ENCODE measurements at places on chromosomes 7 and 10.

GRCh38 chr7:129635300-129636029 lies 23.9 kb downstream of the NRF1 start:
- peak; percentile 39 for DNase-seq

DNA sequence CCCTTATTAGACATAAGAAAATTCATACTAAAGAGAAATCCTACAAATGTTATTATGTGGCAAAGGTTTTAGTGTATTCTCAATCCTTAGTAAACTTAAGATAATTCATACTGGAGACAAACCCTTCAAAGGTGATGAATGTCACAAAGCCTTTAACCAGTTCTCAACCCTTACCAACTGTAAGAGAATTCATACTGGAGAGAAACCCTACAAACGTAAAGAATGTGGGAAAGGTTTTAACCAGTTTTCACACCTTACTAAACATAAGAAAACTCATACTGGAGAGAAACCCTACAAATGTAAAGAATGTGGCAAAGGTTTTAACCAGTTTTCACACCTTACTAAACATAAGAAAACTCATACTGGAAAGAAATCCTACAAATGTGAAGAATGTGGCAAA lies 93.2 kb downstream of the ZNF680 start:
- no peak for DNase-seq

GRCh38 chr7:66950311-66950710 lies 29.3 kb downstream of the TMEM248 start:
- DNase-seq: no peak

DNA sequence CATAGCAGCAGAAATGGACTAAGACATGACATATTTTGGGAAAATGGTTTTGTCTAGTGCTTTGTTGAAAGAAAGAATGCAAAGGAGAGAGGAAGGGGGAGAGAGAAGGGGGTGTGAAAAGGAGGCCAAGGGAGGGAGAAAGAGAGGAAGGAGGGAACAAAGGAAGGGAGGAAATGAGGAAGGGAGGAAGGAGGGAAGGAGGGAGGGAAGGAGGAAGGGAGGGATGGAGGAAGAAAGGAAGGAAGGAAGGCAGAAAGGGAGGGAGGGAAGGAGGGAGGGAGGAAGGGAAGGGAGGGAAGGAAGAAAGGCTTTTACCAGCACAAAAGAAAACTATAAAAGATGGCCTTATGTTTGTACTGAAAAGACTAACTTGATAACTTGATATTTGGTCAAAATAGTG lies 65.1 kb upstream of the ST8SIA6 start:
- DNase-seq: no peak

DNA sequence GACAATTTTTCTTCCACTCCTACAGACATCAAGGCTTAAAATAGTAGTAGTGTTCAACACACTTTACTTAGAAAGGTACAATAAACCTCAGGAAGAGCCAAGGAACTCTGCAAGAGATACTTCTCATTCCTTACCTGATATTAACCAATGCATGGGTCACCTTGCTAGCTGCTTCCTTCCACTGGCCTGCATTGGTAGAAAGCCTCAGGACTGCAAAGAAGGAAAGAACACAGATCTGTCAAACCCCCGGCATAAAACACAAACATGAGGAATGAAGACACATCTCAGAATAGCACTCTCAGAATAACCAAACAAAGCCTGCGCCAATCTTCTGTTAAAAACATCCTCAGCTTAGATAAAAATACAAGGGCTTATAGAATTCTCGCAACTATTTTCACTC lies 96.1 kb upstream of the KCNIP2 start:
- no peak for DNase-seq

DNA sequence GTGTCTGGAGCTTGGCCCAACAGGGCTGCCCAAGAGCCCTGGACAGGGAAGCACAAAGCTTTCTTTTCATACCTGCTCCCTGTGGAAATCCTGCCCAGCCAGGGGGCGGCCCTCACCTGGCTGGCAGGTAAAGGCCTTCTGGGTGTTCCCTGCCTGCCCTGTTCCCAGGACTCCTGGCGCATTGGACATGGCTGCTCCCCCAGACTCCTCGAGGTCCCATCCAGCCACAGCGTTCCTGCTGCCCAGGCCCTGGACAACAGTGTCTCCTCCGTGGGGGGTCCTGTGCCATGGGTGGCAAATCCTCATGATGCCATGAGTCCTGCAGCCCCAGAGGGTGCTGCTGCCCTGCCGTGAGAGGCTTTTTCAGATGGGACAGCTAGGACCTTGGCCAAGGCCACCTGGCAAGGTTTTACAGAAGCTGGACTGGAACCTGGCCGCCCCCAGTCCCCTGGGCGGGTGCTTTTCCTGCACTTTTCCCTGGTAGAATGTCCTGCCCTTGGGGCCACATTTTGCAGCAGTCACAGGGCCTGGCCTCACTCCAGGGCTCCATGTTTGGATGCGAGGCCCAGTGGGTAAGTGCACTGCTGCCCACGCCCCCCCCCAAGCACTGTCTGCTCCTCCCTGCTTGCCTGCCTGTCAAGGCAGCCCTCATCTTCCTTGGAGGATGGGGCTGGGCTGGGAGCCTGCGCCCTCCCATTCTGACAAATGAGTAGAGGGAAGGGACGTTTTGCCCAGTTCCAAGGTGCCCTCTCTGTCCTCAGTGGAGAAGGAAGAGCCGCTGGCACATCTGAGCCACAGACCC lies 60.7 kb downstream of the LHPP start:
- no peak for DNase-seq

GRCh38 chr10:27944005-27944404 lies 54.9 kb downstream of the ODAD2 start:
- no peak for DNase-seq

DNA sequence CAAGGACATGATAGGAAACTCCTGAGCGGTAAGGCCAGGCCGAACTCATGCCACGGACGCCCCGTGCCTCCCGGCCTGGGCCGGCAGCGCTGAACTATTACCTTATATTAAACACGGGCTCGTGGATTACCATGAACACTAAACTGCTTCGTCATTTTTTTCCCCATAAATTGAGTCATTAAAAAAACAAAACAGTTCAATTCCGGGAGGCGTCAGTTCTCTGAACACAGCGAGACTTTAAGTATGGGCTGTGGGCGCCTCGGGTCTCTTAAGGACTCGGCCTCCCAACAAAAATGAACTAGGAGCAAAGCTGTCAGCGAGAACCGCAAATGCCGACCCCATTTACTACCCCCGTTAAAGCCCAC lies 519 bp downstream of the PITRM1 start:
- no peak for DNase-seq

DNA sequence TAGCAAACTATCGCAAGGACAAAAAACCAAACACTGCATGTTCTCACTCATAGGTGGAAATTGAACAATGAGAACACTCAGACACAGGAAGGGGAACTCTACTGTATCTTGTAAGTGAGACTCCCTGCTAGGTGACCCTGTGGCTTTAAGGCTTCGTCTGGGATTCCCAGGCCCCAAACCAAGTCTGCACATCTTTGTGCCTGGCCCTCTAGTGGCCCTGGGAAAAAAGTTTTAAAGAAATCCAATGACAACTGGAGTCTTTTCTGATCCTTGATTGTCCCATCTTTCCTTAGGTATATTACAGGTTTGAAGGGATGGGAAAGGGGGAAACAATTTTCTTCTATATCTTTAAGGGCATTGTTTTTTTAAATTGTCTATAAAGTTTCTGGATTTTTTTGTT lies 10.6 kb upstream of the LIPM start:
- DNase-seq: no peak

GRCh38 chr10:42953684-42954674 lies 122.9 kb upstream of the RET start:
- no peak for DNase-seq

GRCh38 chr7:25979605-25980004 lies 172.4 kb upstream of the NFE2L3 start:
- DNase-seq: no peak

DNA sequence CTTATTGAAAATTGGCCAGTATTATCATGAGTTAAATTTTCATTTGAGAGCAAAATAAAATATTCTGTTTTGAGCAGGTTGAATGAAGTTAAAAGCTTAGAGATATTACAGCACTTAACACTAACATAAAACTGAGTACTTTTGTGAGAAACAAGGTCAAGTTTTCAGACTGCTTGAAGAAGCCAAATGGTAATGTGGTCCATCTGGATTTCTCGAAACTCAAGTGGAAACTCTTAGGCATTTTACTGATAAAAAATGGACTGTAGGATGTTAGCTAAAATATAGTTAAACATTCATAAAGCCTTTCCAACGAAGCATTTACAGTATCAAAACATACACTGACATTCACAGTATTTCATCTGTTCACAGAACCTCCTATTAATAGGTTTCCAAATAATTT lies 528.1 kb upstream of the SEMA3D start:
- DNase-seq: no peak

DNA sequence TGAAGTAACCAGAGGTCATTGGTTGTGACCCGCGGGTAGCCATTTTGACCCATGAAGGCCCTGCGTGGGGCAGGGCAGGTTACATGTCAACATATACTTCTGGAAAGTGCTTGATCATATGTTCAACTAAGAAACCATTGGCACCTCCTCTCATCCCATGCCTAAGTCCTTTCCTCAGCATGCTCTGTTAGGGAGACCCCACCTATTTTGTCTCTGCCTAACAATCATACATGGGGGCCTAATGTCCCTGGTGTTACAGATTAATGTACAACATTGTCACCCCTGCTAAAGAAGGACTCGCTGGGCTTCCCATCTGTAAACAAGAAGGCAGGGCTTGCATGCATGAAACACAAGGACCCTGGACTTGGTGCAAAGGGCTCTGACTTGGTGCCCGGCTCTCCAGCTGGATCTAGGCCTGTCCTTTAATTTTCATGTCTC lies 133.7 kb upstream of the TNS3 start:
- DNase-seq: no peak

DNA sequence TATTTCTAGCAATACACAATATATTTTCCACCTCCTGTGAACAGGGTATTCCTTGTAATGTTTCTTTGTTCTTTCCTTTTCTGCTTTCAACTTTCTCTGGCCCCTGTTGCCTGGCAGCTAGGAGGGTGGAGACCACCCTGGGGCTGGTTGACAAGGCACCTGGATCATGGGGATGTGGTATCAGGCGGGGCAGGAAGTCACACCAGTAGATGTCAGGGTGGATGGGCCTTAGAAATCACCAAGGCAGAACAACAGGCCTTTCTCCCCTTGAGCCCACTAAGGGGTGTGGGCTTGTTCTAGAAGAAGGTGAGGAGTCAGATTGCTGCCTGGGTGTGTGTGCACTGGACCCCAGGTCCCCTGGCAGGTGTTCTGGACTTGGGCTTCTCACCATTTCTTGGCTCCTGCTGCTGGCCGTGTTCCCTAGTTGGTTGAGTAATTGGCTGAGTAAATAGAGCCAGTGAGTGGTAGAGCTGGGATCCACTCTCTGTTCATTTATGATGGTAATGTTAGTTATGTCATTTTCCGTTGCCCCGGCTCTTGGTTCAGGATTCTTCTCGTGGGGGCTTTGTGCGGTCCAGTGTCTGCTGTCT lies 24.9 kb downstream of the ZNF783 start:
- no peak for DNase-seq

DNA sequence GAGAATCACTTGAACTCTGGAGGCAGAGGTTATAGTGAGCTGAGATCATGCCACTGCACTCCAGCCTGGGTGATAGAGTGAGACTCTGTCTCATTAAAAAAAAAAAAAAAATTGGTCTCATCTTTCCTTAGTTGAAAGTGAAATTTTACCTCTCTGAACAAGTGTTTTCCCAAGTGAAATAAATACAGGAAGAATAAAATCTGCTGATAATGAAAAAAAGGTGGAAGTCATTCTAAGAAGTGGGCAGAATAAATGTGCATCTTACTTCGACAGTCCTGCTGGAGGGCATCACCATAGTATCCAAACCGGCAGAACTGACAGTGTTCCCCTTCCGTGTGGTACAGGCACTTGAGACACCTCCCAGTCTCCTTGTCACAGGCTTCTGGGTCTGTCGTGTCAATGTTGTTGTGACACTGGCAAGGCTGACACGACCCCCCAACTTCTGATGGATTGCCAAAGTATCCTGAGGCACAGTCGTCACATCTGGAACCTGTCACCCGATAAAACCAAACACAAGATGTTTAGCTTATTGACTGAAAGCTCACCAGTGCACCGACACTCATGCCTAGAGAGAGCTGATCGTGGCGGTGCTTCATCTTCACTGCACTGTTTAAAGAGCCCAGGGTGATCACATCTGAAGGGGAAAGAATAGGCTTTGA lies 49.6 kb downstream of the LAMB1 start:
- no peak for DNase-seq

- DNase-seq: peak; percentile 18
These were observed 1.3 kb downstream of the NRCAM start for GRCh38 chr7:108454674-108455550.

DNA sequence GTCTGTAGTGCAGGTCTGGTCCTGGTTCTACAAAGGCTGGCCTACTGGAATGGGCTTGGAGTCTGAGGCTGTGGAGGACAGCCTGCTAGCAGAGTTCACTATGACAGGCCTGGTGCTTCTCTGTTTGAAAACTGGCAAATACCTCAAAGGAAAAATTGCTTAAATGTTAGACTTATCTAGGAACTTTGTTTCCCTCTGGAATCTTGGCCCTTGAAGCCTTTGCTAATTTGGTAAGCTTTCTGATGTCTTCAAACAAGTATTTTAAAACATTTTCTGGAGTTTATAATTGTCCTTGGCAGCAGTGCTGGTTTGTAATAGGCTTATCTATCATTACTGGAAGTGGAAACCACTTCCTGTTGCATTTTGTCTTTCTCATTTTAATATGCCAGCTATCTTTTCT lies 139.7 kb downstream of the TMEM26 start:
- no peak for DNase-seq

- no peak for DNase-seq
These were observed 90.4 kb downstream of the COBL start for GRCh38 chr7:51226063-51226755.

DNA sequence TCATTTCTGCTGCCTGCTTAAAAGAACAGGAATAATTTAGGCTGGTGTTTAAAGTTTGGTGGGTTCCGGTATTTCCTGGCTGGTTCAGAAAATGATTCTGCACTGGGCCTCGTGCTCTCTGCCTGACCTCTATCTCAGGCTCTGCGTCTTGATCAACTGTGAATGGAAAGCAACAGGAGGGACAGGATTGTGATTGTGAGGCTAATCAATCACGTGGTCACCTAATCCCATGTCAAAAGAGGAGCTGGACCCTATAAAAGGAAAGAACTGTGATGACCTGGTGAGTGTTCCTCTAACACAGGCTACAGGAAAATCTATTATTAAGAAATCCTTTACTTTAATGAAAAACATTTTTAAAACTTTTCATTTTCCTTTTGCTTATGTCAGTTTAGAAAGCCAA lies at the start of gene DHX32:
Gene DHX32, minus strand, starts transcription at position 101 of the 400 bp plus-strand sequence. CDS start 468 bp downstream, outside the sequence.
- DNase-seq: no peak

DNA sequence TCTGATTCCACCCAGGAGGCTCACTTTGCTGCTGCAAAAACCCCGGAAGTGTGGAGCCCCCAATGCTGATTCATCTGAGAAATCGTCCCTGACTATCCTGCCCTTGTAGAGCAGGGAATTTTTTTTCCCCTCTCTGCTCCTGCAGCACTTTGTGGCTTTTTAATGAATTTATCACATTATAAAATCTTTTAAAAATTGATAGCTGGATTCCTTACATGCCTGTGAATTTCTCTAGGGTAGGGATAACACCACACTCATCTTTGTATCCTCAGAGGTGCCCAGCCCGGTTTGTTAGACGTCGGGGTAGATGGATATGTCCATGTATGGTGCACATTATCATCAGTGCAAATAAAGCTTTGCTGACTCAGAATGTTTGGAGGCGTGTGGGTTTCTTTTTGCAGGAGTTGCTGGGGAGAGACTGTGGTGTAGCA lies 185.7 kb downstream of the STK31 start:
- DNase-seq: no peak
